ENCODE measurements at places on chromosomes 6 and 20. TPM values are rescaled to one million over a fixed set of nuclear protein-coding genes. Genes with fewer than 3 reads are reported as not detected.

DNA sequence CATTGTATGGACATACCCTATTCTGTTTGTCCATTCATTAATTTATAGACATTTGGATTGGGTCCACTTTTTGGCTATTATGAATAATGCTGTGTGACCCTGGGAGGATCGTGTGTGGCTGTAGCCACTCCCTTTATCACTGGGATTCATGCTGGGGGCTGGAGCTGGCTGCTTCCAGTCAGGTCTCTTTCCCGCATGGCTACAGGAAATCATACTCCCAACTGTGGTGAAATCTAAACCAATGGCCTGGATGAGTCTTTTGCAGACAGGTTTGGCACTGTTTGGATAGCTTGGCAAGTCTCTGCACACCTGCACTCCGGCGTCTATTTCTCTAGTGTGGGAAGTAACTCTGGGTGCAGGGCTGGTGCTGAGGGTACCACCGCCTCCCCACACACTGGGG, 80.4 kb downstream of the RIN2 start:
- no peak for DNase-seq

GRCh38 chr6:135496800-135497411, 634 bp downstream of the AHI1 start:
- no peak for DNase-seq

Gene TTLL9
- total RNA-seq = not detected

Gene EEF1A2
- total RNA-seq = 37.1 TPM

Gene ENPP5
- total RNA-seq = 13.0 TPM

- no peak for DNase-seq
Measured at GRCh38 chr6:14665827-14666724, 548.5 kb downstream of the CD83 start.

DNA sequence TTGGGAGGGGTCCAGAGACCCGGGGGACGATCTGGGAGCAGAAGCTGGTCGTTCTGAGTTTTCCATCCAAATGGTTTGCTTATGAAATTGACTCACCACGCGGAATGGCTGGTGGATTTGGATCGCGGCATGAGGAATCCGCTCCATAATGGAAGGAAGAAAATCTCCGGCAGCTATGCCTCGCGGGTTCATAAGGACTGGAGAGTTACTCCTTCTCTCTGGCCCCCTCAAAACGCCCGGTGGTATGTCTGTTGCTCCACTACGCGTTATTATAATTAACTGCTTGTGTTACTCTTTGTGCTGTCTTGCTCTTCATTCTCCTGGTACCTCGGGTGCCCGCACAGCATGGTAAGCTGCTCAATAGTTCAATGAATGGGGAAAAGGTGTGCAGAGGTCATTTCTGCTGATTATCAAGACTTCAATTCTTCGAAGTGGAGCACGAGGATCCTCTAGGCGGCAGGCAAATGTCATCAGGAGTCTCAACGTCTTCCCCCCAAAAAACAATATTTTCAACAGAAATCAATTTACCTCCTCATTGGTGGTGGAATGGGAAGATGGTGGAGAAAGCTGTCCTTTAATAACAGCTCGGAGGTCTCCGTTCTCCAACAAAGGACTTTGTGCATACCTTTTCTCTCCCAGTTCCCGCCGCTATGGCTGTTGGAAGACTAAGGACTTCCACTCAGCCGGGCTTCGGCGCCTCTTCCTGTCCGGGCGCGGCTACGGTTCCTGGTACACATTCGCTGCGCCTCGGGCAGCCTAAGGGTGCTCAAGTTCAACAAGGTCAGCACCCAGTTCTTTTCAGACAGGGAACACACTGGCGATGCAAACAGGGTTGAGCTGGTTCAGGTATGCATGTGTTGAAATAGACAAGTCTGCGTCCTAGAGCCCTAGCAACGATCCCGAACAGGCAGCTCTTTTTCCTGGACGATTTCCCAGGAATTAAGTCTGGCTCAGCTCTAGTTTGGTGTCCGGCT, 9.2 kb upstream of the PRSS16 start:
- peak; percentile 71 for DNase-seq

DNA sequence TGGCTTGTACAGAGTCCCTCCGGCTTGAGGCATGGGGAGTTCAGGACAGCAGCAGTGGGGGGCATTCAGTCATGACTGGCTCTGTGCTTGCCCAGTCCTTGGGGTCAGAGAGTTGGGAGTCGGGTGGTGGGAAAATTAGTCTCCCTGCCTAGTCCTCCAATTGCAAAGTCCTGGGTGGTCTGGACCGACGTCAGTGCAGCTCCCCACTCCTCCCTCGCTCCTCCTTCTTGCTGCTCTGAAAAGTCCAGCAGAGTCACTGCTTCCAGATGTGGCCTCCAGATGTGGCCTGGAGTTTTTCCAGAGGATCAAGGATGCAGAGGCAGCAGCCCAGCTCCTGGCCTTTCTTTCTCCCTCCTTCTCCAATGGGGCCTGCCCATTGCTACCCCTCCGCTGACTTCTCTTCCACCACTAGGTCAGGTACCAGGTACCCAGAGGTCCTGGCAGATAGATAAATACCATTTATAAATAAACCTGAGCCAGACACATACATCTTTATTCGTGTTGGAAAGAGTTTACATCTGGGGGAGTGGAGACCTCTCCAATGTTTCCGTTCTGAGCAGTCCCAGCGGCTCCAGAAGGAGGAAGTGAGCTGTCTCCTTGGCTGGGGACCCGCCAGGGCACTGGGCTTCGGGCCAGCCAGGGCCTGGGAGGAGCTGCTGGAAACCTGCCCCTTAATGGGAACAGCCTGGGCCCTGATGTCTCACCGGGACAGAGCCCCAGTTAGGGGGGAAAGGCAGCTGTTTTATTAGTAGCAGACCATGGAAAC, 49.0 kb upstream of the RNF24 start:
- peak; percentile 70 for DNase-seq

Gene TMC2
- total RNA-seq = 0.12 TPM

Gene TNFRSF6B
- total RNA-seq = 3.8 TPM

GRCh38 chr6:139343052-139343750, 31.2 kb downstream of the CITED2 start:
- no peak for DNase-seq

GRCh38 chr20:826695-827323, 6.7 kb upstream of the FAM110A start:
- no peak for DNase-seq

DNA sequence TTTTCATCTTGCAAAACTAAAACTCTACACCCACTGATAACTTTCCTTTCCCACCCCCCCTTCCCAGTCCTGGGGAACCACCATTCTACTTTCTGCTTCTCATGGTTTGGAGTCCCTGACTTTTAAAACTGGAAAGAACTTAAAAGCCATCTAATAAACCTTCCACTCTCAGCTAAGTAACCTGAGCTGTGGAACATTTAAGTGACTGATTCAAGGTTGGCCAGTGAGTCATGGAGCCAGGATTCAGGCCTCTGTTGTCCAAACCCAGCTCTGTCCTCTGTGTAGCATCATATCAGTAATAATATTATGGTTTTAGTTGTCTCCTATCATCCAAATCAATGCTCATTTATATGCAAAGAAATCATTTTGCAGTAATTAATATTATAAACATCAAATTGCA, 176.0 kb upstream of the NT5E start:
- no peak for DNase-seq

Gene C2
- total RNA-seq = 1.7 TPM

GRCh38 chr6:35007016-35007415, 118.0 kb downstream of the ANKS1A start:
- DNase-seq = no peak

DNA sequence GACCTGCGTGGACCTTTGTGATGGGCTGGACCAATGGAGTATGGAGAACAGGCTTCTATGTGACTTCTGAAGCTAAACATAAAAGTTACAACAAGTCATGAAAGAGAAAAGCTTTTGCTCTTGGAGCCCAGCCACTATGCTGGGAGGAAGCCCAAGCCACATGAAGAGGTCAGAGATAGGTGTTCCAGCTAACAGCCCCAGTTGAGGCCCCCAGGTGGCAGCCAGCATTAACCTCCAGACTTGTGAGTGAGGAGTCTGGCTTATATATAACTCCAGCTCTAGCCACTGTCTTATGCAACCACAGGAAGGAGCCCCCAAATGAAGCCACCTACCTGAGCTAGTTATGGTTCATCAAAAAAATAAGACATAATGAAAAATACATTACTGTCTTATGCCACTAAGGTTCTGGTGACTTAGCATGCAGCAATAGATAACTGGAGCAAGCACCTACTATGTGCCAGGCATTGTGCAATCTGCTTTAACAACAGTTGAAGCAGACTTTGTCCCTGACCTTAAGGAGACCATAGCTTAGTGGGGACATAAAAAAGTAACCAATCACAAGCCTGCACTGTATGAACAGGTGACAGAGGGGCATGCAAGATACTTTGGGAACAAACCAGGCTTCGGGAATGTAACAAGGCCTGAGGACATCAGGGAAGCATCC, 599.6 kb downstream of the PTPRT start:
- no peak for DNase-seq

DNA sequence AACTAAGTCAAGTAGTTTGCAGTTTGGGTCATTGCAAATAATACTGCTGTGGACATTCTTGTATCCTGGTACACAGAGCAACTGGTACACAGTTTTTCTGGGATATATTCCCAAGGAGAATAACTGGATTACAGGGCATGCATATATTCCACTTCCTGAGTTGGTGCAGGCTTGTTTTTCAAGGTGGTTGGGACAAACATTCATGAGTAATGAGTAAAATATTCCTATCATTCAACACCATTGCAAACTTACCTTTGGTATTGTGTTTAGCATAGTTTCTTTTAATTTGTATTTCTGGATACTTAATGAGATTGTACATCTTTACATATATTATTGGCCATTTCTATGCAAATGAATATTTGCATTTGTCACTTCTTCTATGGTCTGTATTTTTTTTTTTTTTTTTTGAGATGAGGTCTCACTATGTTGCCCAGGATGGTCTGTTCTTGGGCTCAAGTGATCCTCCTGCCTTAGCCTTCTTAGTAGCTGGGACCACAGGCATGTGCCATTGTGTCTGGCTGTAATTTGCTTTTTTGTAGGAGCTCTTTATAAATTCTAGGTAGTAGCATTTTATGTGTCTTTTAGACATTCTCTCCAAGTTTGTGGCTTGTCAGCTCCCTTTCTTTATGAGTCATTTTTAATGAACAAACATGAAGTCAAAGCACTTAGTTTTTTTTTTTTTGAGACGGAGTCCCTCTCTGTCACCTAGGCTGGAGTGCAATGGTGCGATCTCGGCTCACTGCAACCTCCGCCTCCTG, 158.7 kb downstream of the SOX4 start:
- no peak for DNase-seq
